ENCODE measurements at places on chromosomes 5 and 9.

- H3K36me3 ChIP-seq, result peaks cover 54% of the 10 kb centered on the region
- H3K4me1 ChIP-seq, result peaks cover 27% of the 10 kb centered on the region
- no peak overlapping the region for H3K27ac ChIP-seq
- no peaks in the 10 kb centered on the region for H3K27me3 ChIP-seq
- no peak for DNase-seq
These were observed 67.9 kb downstream of the ERBIN start for GRCh38 chr5:65994117-65994786.

GRCh38 chr5:41721516-41721915 lies 148.7 kb downstream of the OXCT1 start:
- H3K4me3 ChIP-seq, result no peak overlapping the region
- H3K4me1 ChIP-seq, result no peaks in the 10 kb centered on the region
- no peaks in the 10 kb centered on the region for H3K36me3 ChIP-seq
- DNase-seq, result no peak
- H3K27ac ChIP-seq, result no peak overlapping the region
- H3K27me3 ChIP-seq, result no peaks in the 10 kb centered on the region

- H3K4me1 ChIP-seq, result peaks cover 18% of the 10 kb centered on the region
- H3K27me3 ChIP-seq, result no peaks in the 10 kb centered on the region
- DNase-seq, result peak; percentile 34
- peak overlapping the region; percentile 93 for H3K27ac ChIP-seq
These were observed 41.3 kb downstream of the UGCG start for GRCh38 chr9:111937781-111938426.

GRCh38 chr9:68577774-68578591 lies 37.3 kb upstream of the TMEM252 start:
- H3K36me3 ChIP-seq, result no peaks in the 10 kb centered on the region
- no peak overlapping the region for H3K4me3 ChIP-seq
- H3K27me3 ChIP-seq, result peaks cover 7% of the 10 kb centered on the region
- no peak for DNase-seq

GRCh38 chr5:125440905-125441304 lies 694.5 kb upstream of the ZNF608 start:
- no peaks in the 10 kb centered on the region for H3K4me1 ChIP-seq
- no peak for DNase-seq
- H3K27me3 ChIP-seq, result no peaks in the 10 kb centered on the region
- H3K27ac ChIP-seq, result no peak overlapping the region
- H3K4me3 ChIP-seq, result no peak overlapping the region

- peaks cover 11% of the 10 kb centered on the region for H3K27me3 ChIP-seq
- no peak for DNase-seq
- H3K4me3 ChIP-seq, result no peak overlapping the region
- no peak overlapping the region for H3K27ac ChIP-seq
- peaks cover 18% of the 10 kb centered on the region for H3K4me1 ChIP-seq
These were observed 1.1 kb upstream of the PFDN1 start for GRCh38 chr5:140303966-140304365.

DNA sequence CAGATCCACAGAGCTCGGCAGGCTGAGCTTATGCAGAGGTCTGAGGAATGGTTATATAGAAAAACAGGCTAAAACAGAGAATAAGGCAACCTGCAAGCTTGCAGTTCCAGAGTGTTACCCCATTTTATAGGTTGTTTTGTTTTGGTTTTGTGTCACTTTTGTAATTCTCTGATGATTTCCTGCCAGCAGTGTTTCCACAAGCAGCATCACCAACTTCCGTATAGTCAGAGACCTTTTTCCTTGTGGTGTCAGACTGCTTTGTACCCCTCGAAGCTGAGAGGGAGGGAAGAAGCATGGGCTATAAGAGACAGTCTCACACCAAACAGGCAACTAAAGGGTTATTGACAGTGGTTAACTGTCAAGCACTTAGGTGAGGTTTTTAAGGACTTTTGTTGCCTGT lies 61.8 kb downstream of the TLE4 start:
- peak overlapping the region; percentile 71 for H3K27ac ChIP-seq
- DNase-seq, result no peak
- H3K4me3 ChIP-seq, result peak overlapping the region; percentile 37

GRCh38 chr9:13023498-13023897 lies 248.7 kb downstream of the LURAP1L start:
- H3K4me1 ChIP-seq, result no peaks in the 10 kb centered on the region
- no peaks in the 10 kb centered on the region for H3K36me3 ChIP-seq
- no peak overlapping the region for H3K4me3 ChIP-seq
- H3K27me3 ChIP-seq, result no peaks in the 10 kb centered on the region

- H3K4me3 ChIP-seq, result no peak overlapping the region
- peaks cover 25% of the 10 kb centered on the region for H3K27me3 ChIP-seq
- no peaks in the 10 kb centered on the region for H3K36me3 ChIP-seq
- no peak for DNase-seq
- no peaks in the 10 kb centered on the region for H3K4me1 ChIP-seq
These were observed 14.6 kb downstream of the KIF4B start for GRCh38 chr5:155027993-155028629.

DNA sequence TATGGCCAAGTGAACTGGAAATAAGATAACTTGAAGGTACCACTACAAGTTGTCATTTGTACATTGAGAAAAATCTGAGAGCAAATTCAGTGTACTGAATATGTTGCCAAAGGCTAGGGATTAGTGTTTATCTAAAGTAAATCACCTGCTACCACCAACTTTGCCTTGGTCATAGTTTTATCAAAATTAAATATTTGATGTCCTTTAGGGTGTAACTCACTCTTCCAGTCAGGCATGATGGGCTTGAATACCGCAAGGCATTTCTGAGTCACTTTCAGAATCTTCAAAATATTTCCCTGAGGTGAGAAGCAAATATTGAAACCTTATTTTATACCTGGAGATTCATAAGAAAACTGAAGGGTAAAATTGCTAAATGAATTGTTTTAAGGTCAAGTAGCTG lies 1338.6 kb upstream of the ACO1 start:
- H3K27ac ChIP-seq, result no peak overlapping the region
- H3K4me1 ChIP-seq, result no peaks in the 10 kb centered on the region
- H3K4me3 ChIP-seq, result no peak overlapping the region
- H3K27me3 ChIP-seq, result no peaks in the 10 kb centered on the region
- no peak for DNase-seq
- H3K36me3 ChIP-seq, result no peaks in the 10 kb centered on the region

DNA sequence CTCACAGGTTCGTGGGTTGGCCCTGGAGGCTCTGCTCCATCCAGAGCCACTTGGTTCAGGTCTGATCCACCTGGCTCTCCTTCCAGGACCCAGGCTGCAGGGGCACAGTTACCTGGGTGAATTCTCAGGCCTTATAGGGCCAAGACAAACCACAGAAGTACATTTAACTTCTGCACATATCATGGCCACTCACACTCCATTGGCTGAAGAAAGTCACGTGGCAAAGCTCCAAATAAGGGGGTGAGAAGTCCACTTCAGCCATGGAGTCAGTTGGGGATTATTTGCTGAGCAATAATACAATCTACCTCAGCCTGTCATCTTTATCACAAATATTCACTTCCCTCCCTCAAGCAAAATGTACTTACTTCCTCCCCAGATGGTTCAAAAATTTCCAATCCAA lies 83.6 kb downstream of the MACROH2A1 start:
- H3K4me1 ChIP-seq, result peaks cover 3% of the 10 kb centered on the region
- no peaks in the 10 kb centered on the region for H3K27me3 ChIP-seq
- no peak overlapping the region for H3K27ac ChIP-seq

DNA sequence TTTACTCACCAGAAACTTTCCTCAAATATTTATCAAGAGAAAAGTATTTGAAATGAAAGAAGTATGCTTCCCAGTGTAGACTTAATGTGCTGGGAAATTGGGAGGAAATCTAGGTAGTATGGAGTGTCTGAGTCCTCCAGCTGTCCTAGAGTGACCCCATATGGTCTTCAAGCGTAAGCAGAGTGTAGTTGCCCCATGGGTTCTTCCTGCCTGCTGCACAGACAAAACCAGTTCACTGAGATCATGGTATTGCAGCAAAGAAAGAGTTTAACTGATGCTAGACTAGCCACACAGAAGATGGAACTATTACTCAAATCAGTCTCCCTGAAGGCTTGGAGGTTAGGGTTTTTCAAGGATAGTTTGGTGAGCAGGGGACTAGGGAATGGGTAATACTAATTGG lies 114.9 kb upstream of the PRLR start:
- no peaks in the 10 kb centered on the region for H3K36me3 ChIP-seq
- no peaks in the 10 kb centered on the region for H3K27me3 ChIP-seq
- H3K27ac ChIP-seq, result no peak overlapping the region
- no peaks in the 10 kb centered on the region for H3K4me1 ChIP-seq

DNA sequence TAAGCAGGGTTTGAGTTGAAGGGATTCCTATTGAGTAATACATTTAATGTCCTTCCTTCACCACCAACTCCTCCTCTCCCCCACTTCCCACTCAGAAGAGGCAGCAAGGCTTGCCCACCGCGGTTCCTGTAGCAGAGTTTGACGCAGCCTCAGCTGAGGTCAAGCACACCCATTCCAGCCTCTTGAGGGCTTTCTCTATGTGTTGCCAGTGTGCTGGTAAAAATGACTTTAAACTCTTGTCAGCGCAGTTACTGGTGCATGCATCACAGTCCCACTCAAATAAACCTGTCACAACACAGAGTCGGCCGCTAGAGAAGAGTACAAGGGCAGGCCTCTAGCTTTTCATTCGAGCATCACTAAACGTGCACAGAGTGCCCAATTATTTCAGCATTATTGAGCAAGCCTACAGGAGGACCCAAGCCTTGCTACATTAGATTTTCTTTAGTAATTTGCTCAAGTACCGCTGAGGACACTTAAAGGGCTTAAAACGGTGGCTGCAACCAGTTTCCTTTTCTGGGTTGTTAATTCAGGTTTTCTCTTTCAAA lies 79.6 kb downstream of the TLE4 start:
- DNase-seq, result no peak
- H3K27ac ChIP-seq, result no peak overlapping the region
- H3K4me3 ChIP-seq, result no peak overlapping the region
- H3K4me1 ChIP-seq, result peaks cover 12% of the 10 kb centered on the region
- peaks cover 19% of the 10 kb centered on the region for H3K36me3 ChIP-seq

DNA sequence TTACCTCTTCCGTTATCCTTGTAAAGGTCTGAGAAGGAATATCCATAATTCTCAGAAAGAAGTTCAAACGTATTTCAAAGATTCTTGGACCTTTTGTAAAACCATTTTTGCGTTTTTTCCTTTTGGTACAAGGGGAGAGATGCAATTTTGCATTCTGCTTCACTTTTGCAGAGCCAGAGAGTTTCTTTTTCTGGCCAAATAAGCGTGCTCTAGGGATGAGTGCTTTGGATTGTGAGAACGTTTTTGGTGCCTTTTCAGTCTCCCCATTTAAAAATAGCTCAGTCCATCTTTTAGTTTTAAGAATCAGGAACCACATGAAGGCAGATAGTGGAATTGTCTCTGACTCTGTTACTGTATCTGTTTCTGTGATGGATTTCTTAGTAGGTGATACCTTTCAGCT lies 1.5 kb downstream of the ARHGAP26 start:
- no peaks in the 10 kb centered on the region for H3K27me3 ChIP-seq
- H3K4me1 ChIP-seq, result peaks cover 53% of the 10 kb centered on the region

DNA sequence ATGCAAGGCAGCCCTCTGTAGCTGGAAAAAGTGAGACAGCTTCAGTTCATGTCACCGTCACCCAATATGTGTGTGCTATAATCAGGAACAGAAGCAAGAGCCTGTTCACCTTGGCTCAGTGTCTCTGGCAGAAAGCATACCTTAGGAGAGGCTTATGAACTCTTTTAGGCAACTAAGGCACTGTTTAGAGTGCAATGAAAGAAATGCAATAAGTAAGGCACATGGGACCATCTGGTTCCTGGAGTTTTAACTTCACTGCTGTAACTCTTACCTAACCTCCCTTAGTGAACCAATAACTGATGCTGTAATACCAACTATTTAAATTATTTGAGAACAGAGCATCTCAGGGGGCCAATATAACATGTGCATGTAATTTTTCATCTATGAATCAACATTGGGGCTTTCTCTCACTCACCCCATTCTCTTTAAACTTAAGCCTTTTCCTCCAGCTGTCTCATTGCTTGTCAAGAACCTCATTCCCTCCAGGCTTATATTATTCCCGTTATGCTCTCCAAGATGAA lies 32.4 kb downstream of the C9 start:
- no peaks in the 10 kb centered on the region for H3K4me1 ChIP-seq
- H3K4me3 ChIP-seq, result no peak overlapping the region
- DNase-seq, result no peak
- H3K27ac ChIP-seq, result no peak overlapping the region
- H3K36me3 ChIP-seq, result no peaks in the 10 kb centered on the region

GRCh38 chr9:124102363-124102762 lies 90.8 kb downstream of the LHX2 start:
- H3K4me3 ChIP-seq, result no peak overlapping the region
- DNase-seq, result no peak
- peaks cover 72% of the 10 kb centered on the region for H3K27me3 ChIP-seq
- H3K27ac ChIP-seq, result no peak overlapping the region
- H3K4me1 ChIP-seq, result peaks cover 4% of the 10 kb centered on the region

GRCh38 chr5:137221943-137222342 lies 277.2 kb downstream of the SPOCK1 start:
- H3K4me3 ChIP-seq, result no peak overlapping the region
- peaks cover 7% of the 10 kb centered on the region for H3K27me3 ChIP-seq
- H3K27ac ChIP-seq, result no peak overlapping the region
- no peaks in the 10 kb centered on the region for H3K36me3 ChIP-seq
- H3K4me1 ChIP-seq, result no peaks in the 10 kb centered on the region
- DNase-seq, result no peak

- H3K4me3 ChIP-seq, result no peak overlapping the region
- H3K27ac ChIP-seq, result no peak overlapping the region
- peaks cover 16% of the 10 kb centered on the region for H3K4me1 ChIP-seq
- H3K36me3 ChIP-seq, result peaks cover 5% of the 10 kb centered on the region
- DNase-seq, result no peak
These were observed 118.7 kb downstream of the RXRA start for GRCh38 chr9:134445000-134445399.

DNA sequence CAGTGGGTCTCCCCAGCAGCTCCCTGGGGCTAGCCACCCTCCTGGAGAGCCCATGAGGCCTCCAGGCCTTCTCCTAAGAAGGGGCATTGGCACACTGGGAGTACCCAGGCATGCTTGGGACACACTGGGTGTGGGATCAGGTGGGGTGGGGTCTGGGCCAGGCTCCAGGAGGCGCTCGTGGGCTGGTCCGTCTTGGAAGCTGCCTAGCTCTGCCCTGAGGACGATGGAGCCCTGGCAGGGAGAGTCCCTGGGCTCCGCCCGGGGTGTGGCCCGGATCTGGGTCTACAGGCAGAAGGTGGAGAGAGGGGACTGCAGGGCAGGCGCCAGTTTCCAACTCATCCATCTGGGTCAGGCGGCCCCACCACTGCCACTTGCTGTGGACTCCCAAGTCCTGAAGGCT lies 2.4 kb downstream of the PRRX2 start:
- peaks cover 42% of the 10 kb centered on the region for H3K27me3 ChIP-seq
- peaks cover 9% of the 10 kb centered on the region for H3K4me1 ChIP-seq
- DNase-seq, result no peak
- no peaks in the 10 kb centered on the region for H3K36me3 ChIP-seq
- H3K27ac ChIP-seq, result no peak overlapping the region
- H3K4me3 ChIP-seq, result no peak overlapping the region

DNA sequence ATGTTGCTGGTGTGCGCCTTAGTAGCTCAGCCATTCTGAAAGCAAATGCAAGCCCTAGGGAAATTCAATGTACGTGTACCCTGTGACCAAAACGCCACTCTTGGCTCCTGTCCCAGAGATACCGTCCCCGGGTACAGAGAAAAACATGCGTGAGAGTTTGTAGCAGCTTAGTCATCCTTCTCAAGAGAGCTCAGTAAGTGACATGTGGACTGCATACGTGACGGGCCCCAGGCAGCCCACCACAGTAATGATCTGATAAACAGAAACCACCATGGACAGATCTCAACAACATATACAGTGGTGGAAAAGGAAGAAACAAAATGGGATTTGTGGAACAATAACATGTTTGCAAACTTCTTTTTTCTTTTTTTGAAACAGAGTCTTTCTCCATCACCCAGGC lies 45.1 kb downstream of the S1PR3 start:
- H3K4me3 ChIP-seq, result no peak overlapping the region
- no peaks in the 10 kb centered on the region for H3K36me3 ChIP-seq
- peaks cover 33% of the 10 kb centered on the region for H3K27me3 ChIP-seq
- H3K4me1 ChIP-seq, result no peaks in the 10 kb centered on the region
- H3K27ac ChIP-seq, result no peak overlapping the region

All from effector memory CD8-positive, alpha-beta T cell (primary cell).